Prostate gland (tissue), 2 donors: ENCODE measurements at places on chromosomes 1 and 21. TPM values are rescaled to one million over a fixed set of nuclear protein-coding genes. Genes with fewer than 3 reads are reported as not detected.

DNA sequence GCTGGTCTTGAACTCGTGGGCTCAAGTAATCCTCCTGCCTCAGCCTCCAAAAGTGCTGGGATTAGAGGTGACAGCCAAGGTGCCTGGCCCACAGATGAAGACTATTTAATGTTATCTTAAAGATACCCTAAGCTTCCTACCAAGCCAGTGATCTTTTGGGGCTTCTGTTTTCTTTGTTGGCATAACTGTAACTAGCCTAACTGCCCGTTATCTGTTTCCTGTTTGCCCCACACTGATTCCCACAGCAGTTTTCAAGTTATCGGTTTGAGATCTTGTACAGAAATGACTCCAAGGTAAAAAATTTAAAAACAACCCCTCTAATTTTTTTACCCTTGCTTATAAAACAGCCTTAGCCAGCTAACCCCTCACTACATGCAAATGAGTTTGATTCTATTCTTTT is 12.4 kb downstream of the SELL start:
- no peak overlapping the region for H3K4me3 ChIP-seq
- H3K4me1 ChIP-seq = no peaks in the 10 kb centered on the region
- H3K36me3 ChIP-seq = no peaks in the 10 kb centered on the region
- DNase-seq = no peak
- no peaks in the 10 kb centered on the region for H3K27me3 ChIP-seq
- no peak overlapping the region for H3K27ac ChIP-seq

- no peak overlapping the region for H3K27ac ChIP-seq
- H3K4me1 ChIP-seq = no peaks in the 10 kb centered on the region
- no peaks in the 10 kb centered on the region for H3K27me3 ChIP-seq
- DNase-seq = no peak
- no peak overlapping the region for H3K4me3 ChIP-seq
Observed at GRCh38 chr1:236175642-236176336, 33.5 kb downstream of the GPR137B start.

Gene MTHFR
- 27.6 TPM for total RNA-seq

Gene TOMM20
- 135 TPM for total RNA-seq

Gene CFAP45
- 2.6 TPM for total RNA-seq

Gene RNF186
- total RNA-seq = not detected

Gene TMEM51
- total RNA-seq = 9.8 TPM

Gene TP73
- total RNA-seq = 15.1 TPM

Gene SZRD1
- total RNA-seq = 78.6 TPM

Gene TMPRSS15
- total RNA-seq = 0.34 TPM
